Right atrium auricular region (tissue), 2 donors: ENCODE measurements at places on chromosomes 6 and 20. TPM values are rescaled to one million over a fixed set of nuclear protein-coding genes. Genes with fewer than 3 reads are reported as not detected.

The SLC17A3 gene
- not detected for total RNA-seq

The KCNQ2 gene
- not detected for total RNA-seq

The CDC5L gene
- total RNA-seq, result 16.5 TPM

The BNIP5 gene
- not detected for total RNA-seq

The RFX6 gene
- not detected for total RNA-seq

The PDRG1 gene
- 4.9 TPM for total RNA-seq

The VNN1 gene
- total RNA-seq, result 0.19 TPM

The CENPB gene
- total RNA-seq, result 49.1 TPM

The SUN5 gene
- total RNA-seq, result not detected

The SLC2A4RG gene
- 30.7 TPM for total RNA-seq

The TFAP2A gene
- total RNA-seq, result not detected

The EBF4 gene
- 8.5 TPM for total RNA-seq

The PSMB8 gene
- 15.4 TPM for total RNA-seq

The GCNT2 gene
- 13.5 TPM for total RNA-seq

The SEL1L2 gene
- not detected for total RNA-seq
